ENCODE measurements at places on chromosomes 1 and 21. TPM values are rescaled to one million over a fixed set of nuclear protein-coding genes. Genes with fewer than 3 reads are reported as not detected.

GRCh38 chr1:225627304-225627947, 25.5 kb downstream of the ENAH start:
- no peak for DNase-seq

DNA sequence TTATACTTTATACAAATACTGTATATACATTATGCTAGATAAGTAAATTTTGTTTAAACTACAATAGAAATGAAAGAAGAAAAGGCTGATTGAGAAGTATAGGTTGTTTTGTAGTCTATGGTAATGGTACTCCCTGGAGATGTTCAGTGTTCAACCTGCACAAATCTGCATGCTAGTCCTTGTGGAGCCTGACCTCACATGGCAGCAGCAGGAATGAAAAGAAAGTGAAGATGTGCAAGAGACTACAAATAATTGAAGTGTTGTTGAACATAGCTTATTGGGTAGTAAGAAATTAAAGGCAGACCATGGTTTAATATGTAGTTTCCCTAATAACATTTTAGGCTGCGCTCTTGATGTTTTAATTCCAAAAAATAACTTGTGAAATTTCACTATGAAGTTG, 201.2 kb downstream of the TGFB2 start:
- DNase-seq = no peak

The KLF17 gene
- not detected for polyA plus RNA-seq

DNA sequence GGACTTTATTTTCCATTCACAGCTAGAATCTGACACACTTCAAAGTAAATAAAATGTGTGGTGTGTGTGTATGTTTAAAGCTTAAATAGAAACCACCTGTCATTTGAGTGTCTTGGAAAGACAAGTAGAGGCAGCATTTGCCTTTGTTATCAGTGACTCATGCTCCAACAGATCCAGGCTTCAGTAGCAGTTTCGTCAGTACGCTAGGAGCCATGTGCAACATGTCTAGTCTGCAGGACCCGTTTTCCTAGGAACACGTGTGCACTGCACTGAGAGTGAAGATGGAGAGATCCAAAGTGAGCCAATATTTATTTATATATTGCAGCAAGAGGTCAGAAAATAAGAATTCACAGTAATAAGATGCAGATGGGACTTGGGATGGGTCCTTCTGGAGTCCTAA, 41.8 kb downstream of the SGIP1 start:
- DNase-seq = no peak

DNA sequence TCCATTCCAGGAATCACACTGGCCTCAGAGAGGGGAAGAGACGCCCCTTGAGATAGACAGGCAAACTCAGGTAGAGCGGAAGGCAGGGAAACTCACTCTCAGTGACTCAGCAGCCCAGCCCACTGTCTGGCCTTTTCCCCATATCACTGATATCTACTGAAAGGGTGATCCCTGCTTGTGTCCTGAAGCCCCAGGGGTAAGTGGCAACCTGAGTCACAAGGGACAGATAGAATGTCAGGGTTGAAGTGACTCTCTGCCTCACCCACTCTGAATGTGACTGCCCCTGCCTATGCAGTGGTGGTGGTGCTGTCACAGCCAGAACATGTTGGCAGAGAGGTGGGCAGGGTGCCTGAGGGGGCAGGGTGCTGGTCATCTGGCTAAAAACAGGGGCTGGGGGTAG, 157.5 kb upstream of the FGGY start:
- no peak for DNase-seq

GRCh38 chr1:174963529-174964125, 36.1 kb upstream of the CACYBP start:
- no peak for DNase-seq

The TTC39A gene
- 9.9 TPM for polyA plus RNA-seq

Measured in right renal cortex interstitium (tissue), 3 donors.